Stimulated activated CD8-positive, alpha-beta memory T cell treated with anti-CD3 and anti-CD28 coated beads, Interleukin-4, amount 100 ng/mL, for 1 hour (primary cell): ENCODE measurements at places on chromosomes 12 and 14.

- no peak for DNase-seq
Measured at GRCh38 chr12:39958377-39958776, 147.5 kb downstream of the SLC2A13 start.

DNA sequence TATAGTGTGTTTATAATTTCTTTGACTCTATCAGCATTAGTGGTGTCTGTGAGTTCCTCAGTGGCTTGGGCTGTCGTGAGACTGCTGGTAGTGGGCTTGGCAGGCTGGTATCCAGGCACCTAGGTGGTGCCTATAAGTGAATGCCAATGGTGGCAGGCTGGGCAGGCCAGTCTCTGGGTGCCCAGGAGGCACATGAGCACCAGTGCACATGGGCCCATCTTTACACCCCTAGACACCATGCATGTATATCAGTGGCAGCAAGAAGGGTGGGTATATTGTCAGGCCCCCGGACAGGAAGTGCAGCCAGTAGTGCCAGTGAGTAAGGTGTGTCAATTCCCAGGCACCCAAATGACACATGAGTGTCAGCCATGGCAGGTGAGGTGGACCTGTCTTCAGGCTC is 138.2 kb downstream of the PRKD1 start:
- no peak for DNase-seq

- no peak for DNase-seq
Measured at GRCh38 chr12:92270521-92270920, 124.9 kb upstream of the BTG1 start.

DNA sequence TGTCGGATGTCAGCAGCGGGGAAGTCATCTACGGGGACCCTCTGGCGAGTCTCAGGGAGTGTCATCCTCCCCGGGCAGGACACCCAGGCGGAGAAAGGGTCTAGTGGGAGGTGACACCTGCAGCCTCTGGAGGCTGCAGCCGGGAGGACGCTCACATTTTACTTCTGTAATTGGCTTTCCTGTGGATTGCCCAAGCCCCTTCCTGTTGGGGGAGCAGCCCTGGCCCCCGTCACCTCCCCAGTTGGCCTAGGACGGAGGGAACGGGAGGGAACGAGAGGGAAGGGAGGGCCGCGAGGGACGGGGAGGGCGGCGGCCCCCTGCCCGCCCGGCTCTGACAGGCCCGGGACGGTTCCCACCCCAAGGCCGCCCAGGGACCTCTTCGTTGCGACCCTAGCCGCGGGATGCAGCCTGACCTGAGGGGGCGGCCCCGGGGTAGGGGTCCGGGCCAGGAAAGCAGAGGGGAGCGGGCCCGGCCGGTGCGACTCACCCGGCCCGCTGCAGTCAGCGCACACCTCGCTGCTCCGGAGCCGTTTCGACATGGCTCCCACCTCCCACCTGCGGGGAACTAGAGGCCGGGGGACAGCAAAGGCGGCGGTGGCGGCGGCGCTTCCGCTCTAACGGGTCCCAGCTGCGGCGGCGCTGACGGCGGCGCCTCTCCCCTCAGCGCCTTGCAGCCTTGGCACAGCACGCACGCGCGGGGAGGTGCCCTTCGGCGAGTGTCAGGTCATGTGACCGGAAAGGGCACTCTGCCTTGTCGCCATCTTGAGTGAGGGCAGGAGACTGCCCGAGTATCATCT is at the start of gene GIT2:
TSS of gene GIT2 (minus strand) at position 683 of the 797 bp plus-strand sequence. CDS start at position 539, 144 bp downstream.
- DNase-seq = peak; percentile 79

GRCh38 chr12:109310247-109311125 is 1.4 kb upstream of the FOXN4 start:
- DNase-seq = no peak

- DNase-seq = no peak
Measured at GRCh38 chr14:24784981-24785380, 151.0 kb upstream of the GZMB start.

- DNase-seq = no peak
Measured at GRCh38 chr14:90566481-90566880, 169.7 kb downstream of the CALM1 start.

GRCh38 chr14:55928276-55928675 is 189.9 kb upstream of the PELI2 start:
- no peak for DNase-seq

- no peak for DNase-seq
Measured at GRCh38 chr12:9064815-9065606, 50.7 kb downstream of the A2M start.

- DNase-seq = no peak
Measured at GRCh38 chr12:11568762-11569478, 80.6 kb upstream of the ETV6 start.

DNA sequence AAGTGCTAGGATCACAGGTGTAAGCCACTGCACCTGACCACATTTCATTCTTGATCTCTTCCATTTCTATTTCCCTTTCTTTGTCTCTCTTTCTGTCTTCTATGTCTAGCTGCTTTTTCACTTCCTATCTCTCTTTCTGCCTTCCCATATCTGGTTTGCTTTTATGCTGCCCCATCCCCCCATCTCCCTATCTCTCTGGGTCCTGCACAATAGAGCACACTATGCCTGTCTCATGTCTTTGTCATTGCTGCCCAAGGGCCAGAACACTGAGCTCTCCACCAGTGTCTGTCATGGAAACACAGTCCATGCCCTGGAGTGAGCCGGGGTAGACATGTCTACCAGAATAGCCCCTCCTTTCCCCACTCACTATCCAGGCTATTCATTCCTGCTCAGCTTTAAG is 12.3 kb upstream of the RARG start:
- no peak for DNase-seq

DNA sequence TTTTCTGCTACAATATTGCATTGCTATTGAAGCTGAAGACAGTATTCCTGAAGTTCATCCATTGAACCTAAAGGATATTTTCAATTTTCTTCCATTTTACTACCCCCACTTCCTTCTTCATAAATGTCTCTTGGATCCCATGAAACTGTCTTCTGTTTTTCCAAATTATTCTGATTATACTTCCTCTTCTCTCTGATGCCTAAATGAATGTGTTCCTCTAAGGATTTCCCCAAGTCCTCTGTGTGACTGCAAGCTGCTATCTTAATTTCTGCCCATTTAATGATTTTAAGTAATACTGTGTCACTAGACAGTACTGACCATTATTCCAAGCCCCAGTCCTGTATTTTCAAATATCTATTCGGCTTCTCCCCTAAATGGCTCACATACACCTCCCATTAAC is 102.9 kb downstream of the TAOK3 start:
- no peak for DNase-seq

DNA sequence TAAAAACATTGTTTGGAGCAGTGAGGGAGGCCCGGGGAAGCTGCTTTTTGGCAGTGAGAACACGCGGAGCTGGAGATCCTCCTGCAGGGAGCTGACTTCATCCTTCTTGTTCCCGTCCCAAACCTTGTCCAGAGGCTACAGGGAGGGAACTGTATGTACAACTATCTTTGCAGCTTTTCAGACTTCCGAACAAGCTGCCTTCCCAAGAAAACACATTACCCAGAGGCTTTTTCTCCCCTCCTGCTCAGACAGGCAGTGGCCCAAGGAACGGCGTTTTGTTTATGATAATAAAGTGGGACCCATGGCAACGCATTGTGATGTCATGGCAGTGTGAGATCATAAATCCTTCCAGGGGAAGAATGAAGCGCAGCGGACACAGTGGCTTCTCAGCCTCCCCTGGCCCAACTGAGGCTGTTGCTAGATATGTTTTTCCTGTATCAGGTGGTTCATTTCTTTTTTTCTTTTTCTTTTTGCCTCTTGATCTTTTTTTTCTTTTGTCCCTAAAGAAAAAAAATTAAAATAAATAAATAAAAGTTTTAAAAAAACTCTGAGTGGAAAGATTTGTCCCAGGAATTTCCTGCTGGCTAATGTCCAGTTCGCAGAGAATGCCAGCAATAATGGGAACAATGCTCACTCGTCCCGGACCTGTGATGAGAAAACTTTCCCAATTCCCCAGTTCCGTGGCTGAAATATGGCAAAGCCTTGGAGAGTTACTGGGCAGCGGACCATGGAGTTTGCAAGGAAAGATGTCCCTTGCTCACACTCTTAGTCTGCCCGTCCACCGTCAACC is 103.4 kb upstream of the MAP1LC3B2 start:
- no peak for DNase-seq

DNA sequence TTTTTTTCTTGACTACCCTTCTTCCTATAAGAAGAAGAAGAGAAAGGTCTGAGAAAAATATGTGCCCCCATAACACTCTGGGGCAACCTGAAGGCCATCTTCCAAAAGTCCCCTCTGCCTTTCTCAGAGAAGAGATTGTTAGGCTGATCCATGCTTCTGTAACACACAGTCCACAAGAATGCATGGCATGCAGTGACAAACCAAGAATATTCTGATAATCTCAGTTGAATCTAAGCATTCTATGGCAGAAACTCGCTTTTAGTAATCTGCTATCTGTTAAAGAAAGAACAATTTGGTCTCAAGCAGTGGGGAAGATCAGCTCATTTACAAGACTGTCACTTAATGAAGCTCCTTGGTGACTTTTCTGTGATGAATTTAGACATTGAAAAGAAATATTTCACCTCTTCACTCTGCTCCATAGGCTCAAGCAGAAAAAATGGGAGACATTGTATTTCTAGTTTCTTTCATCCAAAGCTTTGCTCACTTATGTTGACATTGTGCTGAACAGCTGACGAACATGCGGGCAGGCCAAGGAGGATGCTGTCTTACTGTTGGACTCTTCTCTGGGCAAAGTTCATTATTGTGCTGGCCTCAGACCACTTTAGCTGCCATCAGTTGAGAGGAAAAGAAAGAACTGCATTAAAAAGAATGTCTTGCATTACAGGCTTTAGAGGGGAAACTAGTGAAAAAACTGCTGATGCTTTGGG is 957.1 kb downstream of the DIO2 start:
- DNase-seq = no peak

DNA sequence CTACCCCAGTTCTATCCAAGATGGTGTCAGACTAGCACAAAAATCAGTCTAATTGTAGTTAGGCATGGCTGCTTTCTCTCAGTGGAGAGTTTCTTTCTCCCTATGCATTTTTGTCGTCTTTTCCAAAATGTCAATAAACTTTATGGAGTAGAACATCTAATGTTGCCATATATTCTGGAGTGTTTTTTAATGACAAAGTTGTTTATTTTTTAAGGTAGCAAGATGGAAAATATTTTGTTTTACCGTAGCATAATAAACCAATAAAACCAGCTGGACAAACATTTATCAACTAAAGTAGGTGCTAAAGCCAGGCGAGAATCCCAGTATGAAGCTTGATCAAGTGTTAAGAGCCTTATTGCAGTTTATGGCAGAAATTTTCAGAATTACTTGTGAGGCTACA is 146.3 kb downstream of the TMTC2 start:
- no peak for DNase-seq

- no peak for DNase-seq
Measured at GRCh38 chr12:88538250-88538649, 42.0 kb downstream of the KITLG start.
